Aortic smooth muscle cell (primary cell): ENCODE measurements at places on chromosomes 16 and 17. TPM values are rescaled to one million over a fixed set of nuclear protein-coding genes. Genes with fewer than 3 reads are reported as not detected.

Gene KRT12
- not detected in 2 replicates for total RNA-seq

Gene KRT27
- not detected in 2 replicates for total RNA-seq

Gene ARL5C
- total RNA-seq: under 0.01 and 0.06 TPM in 2 replicates

Gene CSH1
- total RNA-seq: not detected in 2 replicates

Gene KRTAP1-1
- total RNA-seq: not detected in 2 replicates

Gene GDPD1
- total RNA-seq: 0.53 and 1.1 TPM in 2 replicates

Gene GPR139
- total RNA-seq: not detected in 2 replicates

Gene KRTAP17-1
- total RNA-seq: not detected in 2 replicates

Gene CCDC144A
- 3.0 and 4.2 TPM in 2 replicates for total RNA-seq
